ENCODE measurements at places on chromosomes 7 and 10.

- no peak for DNase-seq
Observed at GRCh38 chr10:130929422-130930325, 381.8 kb downstream of the TCERG1L start.

DNA sequence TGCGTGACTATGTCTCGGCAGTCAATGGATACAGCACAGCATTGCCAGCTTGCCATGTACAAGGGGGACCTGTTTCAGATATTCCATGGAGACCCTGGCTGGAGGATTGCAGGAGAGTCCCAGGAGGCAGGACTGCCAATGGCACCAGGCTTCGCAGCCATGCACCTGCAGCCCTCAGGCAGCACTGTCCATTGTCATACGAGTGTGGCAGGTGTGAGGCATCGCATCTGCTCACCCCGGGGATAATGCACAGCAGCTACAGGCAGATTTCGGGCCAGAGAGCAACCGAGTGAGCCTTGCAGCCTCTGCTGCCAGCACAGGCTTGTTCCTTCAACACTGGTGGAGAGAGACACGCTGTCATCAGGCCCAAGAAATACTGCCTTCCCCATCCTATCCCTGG lies 415.1 kb downstream of the PAXIP1 start:
- no peak for DNase-seq

DNA sequence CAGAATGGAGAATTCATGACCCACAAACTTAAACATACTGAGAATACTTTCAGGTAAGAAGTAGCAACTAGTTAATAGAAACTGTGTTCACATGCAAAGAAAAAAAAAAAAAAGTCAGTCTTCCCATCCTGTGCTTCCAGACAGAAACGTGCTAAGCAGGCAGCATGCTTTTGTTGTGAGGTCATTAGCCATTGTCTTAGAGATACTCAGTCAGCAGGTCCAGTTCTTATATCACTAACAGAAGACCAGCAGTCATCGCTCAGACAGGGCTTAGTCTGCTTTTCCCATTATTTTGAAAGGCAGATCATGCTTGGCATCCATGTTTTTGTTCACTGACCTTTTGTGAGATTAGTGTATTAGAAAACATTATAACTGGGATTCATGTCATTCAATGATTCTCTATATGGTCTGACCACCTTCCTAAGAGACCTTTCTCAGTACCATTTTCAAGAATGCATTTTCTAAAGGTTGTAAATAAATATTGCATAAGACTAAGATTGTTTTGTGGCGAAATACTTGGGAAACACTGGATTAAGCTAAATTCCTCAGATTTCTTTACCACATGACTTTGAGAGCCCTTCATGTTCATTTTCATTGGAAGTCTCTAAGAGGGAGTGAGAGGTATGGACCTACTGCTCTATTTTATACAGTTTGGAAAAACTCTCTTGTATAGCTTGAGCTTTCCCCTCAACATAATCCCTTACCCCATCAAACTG lies 45.0 kb upstream of the AGBL3 start:
- peak; percentile 83 for DNase-seq

DNA sequence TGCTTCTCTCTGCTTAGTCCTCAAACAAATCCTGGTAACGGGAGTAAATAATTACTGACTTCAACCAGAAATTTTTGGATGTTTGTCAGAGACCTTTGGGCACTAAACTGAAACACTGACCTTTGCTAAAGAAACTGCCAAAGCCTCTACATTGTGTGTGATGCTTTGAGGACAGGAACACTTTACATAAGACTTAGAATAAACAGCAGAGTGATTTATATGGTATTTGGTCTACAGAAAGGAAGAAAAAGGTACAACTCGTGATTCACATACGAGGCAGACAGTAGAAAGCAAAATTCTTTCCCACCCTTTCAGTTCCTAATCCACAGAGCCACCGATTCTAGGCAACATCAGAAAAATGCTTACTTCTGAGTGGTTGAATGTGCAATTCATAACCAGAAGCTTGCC lies 59.8 kb downstream of the SLC16A12 start:
- DNase-seq = peak; percentile 77

DNA sequence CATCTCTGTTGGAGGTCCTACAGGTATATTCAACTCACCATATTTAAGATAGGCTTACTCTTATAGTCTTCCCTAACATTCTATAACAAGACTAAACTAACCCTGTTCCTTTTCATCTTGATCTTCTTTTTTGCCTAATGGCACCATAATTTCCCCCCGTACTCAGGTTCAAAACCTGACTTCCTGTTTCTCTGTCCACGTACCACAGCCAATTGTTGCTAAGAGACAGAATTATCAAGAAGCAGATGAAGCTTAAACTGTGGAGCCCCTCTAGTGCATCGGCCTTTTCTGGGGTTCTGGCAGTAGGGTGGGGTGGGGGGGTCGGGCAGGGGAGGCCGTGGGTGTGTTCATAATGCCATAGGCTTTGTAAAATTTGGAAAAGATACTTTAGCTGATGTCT lies 109.2 kb downstream of the EVX1 start:
- DNase-seq = no peak

- DNase-seq = no peak
Observed at GRCh38 chr10:46245381-46245900, 41.4 kb upstream of the ANTXRL start.

- DNase-seq = peak; percentile 15
Observed at GRCh38 chr7:99953649-99954048, 22.2 kb downstream of the AZGP1 start.

DNA sequence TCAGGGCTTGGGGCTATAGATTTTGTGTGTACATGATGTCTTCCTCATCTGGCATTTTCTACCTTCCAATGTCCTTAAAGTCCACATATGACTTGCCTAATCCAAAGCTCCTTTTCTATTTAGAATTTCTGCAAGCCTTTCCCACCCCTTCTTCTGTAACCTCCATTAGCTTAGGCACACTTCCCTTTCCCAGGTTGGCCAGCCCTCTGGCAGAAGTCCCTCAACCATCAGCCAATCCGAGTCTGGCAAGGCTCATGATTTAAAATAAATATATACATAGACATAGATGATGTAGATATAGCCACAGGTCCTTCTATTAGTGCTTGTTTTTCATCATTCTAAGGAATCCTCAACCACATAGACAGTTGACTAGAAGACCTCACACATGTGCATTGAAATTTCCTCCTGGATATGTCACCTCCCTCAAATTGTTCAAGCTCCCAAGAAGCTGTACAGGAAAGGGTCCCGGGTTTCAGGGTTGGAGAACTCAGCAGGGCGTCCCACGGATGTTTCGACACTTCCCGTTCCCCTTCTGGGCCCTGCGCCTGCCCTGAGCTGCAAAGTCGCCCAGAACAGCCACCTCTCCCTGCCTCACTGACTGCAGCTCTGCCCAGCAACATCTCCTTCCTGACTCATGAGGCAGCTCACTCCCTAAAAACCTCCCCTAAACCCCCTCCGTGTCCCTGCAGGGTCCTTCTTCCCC lies 20.4 kb upstream of the PIK3AP1 start:
- DNase-seq = no peak

DNA sequence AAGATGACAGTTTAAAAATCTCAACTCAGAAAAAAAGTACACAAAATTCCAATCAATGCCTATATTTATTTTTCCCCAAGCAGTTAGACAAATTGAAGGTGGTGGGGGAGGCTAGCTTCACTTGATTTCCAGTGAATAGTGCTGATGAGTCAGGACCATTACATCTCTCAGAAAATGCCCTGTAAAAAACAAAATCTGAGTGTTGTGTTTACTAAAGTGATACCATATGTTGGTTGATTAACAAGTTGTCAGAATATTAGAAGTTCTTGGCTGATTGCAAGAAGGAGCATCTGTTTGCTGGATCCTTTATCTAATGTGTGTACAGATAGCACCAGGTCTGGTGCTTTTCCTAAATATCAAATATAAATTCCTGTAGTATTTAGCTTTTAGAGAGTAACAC lies 31.3 kb upstream of the KIAA1217 start:
- no peak for DNase-seq

DNA sequence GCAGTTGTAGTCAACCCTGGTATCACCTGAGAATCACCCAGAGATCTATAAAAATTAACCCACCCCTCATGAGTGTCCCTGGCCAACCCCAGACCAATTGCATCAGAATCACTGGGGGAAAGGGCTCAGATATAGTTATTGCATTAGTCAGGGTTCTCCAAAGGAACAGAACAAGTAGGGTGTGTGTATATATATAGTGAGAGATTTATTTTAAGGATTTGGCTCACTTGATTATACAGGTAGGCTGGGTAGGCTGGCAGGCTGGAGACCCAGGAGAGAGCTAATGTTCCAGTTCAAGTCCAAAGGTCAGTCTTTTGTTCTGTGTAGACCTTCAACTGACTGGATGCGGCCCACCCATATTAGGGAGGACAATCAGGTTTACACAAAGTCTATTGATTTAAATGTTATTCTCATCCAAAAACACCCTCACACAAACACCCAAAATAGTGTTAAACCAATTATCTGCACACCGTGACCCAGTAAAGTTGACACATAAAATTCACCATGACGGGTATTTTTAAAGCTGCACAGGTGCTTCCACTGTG lies 372.9 kb upstream of the NFE2L3 start:
- no peak for DNase-seq

DNA sequence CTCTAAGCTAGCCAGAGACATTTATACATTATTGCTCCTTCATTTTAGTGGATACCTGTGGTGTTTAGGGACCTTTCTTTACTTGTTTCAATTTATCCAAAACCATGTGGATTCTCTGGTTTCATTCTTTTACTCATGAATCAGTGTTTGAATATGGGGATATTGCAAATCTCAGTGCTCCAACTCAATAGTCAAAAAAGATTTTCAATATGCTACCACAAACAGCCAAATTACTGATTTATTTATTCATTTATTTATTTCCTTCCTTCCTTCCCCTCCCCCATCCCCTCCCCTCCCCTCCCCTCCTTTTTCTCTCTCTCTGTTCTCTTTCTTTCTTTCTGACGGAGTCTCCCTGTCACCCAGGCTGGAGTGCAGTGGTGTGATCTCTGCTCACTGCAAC lies 253.1 kb upstream of the IMMP2L start:
- no peak for DNase-seq

DNA sequence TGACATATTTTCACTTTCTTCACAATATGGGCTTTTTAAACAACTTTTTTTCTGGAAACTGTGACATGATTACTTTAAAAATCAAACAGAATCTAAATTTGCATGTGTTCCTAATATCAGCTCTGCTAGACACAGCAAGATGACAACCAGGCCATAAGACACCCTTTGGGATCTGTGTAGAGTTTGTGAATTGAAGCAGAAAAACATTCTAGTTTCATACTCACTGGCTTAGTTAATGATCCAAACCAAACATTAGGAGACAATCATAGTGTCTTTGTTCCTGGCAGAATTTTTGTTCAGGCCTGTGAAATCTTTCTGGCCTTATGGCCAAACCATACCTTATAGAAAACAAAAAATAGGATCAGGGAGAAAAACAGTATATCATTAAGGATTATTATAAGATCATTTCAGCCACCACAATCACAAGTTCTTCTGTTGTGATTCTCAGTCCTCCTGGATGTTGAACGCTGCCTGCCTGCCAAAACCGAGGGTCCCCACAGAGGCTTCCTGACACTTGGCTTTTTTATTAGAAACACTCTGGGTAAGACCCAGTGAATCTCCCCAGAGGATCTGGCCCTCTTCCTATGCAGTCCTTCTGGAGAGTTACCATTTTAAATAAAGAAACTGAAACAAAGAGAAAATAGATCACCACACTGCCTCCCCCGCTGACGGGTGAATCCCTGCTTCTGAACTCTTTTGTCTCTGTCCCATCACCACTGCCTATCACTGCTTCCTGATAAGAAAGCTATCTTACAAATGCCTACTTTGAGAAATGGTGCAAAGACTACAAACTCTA lies 79.2 kb upstream of the PPP1R3C start:
- DNase-seq = no peak

DNA sequence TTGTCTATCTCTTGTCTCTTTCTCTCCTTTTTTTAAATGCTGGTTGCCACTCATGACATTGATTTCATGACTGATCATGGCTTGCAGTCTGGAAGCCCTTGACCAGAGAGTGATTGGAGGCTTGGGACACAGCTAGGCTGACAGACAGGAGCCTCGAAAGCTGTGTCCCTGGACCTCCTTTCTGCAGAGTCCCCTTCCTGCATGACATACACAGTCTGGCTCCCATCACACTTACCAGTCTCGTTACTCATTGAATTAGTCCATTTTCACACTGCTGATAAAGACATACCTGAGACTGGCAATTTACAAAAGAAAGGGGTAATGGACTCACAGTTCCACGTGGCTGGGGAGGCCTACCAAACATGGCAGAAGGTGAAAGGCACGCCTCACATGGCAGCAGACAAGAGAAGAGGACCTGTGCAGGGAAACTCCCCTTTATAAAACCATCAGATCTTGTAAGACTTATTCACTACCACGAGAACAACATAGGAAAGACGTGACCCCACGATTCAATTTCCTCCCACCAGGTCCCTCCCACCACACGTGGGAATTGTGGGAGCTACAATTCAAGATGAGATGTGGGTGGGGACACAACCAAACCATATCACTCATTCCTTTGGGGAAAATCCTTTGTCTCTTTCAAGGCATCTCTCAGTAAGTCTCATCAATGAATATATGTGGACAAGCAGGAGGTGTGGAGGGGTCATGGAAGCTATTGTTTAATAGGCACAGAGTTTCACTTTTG lies 102.3 kb downstream of the TBXAS1 start:
- no peak for DNase-seq

DNA sequence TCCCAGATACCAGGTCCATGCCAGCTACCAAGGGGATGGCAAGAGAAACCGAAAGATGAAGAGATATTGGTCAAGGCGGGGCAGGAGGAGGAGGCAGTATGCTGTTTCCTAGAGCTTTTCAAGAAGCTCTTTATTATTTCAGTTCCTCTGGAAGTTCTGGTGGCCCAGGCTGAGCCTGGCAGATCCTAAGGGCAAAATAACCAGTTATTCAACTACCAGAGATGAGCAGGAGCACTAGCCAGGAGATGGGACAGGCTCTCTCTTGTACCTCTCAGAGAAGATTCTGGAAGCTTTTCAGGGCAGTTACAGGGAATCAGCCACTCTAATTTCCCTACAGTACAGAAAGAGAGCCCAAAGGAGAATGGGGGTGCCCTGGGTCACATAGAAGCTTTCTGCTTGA lies 5.3 kb downstream of the DNAJB12 start:
- no peak for DNase-seq

DNA sequence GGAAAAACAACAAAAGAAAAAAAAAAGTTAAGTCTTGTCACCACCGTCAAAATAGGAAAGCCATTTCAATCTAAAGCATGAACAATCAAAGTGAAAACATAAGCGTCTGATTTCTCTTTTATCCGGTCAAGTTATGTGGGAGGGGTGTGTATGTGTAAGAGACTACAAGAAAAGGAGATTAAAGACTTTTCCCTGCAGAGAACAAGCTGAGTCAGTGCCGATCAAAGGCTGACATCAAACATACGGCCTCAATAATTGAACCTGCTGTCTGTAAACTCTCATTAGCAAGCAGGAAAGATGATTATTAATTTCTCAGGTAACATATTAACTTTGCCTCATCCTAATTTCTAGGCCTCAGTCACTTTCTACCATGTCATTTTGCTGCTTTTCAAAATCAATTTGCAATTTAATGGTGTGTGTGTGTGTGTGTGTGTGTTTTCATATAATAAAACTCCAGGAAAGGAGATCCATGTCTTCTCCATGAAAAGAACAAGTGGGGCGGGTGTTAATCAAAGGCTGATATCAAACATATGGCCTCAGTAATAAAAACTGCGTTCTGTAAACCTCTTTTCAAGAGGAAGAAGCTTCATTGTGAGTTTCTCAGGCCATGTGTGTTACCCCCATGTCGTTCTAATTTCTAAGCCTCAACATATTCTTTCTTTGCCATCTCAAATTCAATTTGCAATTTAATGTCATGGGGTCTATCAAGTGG lies 649.1 kb upstream of the SORCS1 start:
- no peak for DNase-seq
